ENCODE measurements at places on chromosomes 4 and X.

GRCh38 chrX:16114611-16115010, 8.8 kb upstream of the GRPR start:
- no peak for DNase-seq

- no peak for DNase-seq
Measured at GRCh38 chrX:106619797-106620196, 8.0 kb downstream of the RADX start.

- no peak for DNase-seq
Measured at GRCh38 chr4:109434007-109434971, 674 bp downstream of the SEC24B start.

- DNase-seq: no peak
Measured at GRCh38 chrX:26442340-26442739, 226.4 kb downstream of the MAGEB5 start.

GRCh38 chr4:186845137-186845842, 121.6 kb upstream of the FAT1 start:
- no peak for DNase-seq

DNA sequence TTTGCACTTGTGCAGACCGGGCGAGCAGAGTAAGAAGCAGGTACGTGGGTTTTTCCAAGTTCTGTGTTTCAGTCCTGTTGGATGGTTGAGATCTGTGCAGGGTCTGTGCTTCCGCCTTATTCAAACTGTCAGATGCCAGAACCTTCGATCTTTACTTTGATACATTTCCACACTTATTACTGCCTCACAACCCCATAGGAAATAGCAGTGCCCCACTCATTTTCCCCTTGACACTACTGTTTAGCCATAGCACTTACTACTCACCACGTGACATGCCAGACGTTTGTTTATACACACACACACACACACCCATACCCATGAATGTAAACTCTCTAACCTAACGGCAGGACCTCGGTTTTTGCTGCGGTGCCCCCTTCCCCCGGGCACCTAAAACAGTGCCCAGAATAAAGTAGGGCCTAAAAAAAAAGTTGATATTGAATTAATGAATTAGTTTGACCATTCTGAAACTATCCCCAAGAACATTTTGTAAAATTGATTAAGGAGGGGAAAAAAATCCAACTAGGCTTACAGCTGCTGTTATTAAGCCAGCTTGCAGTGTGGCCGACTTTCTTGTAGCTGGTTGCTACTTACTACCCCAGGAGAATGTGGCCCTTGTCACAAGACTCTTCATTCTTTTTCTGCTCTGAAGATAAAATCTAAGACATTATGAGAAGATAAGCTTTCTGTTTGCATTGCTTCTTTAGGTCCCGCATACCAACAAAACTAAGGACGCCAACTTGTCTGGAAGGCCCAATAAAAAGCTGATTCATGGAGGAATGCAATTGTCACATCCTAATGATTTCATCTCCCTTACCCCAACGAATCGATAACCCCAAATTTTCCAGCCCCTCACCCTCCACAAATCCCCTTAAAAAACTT, 704 bp upstream of the SEPSECS start:
- no peak for DNase-seq

DNA sequence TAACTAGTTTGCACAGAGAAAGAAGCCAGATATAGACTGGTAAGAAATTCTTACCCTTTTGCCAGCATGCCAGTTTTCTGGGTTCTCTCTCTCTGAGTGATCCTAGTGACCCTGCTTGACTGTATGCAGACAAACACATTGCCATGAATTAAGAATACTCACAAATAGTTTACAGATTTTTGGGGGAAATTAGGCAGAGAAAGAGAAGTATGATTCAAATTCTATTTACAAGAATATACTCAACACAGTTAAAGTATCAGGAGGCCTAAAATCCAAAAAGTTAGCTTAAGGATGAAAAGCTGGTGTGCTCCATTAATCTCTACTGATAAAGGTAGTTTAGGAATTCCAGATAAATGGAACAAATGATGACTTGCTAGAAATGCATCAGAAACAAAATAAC, 18.4 kb downstream of the MOB1B start:
- DNase-seq: no peak

DNA sequence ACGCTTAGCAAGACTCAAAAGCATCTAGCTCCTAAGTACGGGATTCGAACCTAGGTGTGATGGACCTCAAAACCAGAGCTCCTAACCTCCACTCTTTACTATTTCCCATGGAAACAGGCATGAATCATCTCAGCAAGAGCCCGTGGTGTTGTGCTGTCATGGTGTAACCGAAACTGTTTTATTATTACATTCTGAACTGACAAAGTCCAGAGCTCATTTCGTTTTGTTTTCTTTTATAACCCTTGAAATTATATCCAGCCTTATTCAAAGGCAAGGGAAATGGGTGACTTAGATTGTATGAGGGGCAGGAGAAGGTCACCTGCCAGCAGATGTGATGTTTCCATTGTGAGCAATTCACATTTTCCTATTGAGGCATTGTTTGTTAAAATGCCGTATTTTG, 301.1 kb downstream of the FRMPD4 start:
- no peak for DNase-seq

GRCh38 chrX:129785160-129785947, 5.6 kb downstream of the SASH3 start:
- no peak for DNase-seq

DNA sequence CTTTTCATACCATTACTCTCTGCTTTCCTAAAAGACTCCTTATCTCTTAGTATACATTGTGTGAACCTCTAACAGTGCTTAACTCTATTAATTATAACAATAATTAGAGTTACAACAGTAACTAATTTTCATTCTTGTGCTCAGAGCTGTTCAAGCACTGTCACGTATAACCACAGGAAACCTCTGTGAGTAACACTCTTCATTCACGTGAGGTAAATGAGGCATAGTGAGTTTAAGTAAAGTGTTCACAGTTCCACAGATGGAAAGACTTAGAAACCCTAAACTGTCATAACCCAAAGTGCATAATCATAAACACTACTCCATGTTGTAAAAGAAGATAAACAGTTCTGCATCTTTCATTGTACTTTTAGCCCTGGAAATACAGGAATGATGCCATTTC, 222.4 kb downstream of the CCSER1 start:
- no peak for DNase-seq

DNA sequence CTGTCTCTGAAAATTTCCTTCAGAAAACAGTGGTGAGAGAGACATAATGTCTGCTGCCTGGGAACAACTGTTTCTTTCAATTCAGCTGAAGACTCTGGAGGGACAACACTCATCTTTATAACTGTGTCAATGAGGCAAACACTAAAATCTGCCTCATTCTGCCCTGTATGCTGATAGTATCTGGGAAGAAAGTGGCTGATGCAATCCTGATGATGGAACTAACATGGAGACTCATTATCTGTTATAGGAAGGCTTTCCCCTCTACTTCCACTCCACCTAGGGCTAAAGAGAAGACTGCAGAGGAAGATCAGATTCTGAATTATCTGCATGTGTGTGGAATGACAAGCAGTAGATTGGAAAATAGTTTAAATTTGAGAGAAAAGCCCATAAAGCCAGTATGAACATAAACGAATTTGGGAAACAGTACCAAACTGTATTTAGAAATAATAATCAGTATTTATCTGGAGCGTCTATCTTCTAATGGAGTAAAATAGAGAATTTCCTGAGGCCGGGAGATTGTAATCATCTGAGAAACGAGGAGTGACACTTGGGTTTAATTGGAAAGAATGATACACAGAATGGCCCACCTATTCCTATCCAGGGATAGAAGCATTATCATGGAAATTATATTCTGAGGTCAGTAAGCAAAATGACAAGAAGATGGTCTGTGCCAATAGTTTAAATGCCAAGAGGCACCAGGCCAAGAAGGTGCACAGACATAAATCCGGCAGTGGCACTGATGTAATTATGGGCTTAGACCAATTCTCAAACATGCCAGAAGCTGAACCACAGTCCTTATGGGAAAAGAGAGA, 85.4 kb downstream of the SHISA3 start:
- no peak for DNase-seq

DNA sequence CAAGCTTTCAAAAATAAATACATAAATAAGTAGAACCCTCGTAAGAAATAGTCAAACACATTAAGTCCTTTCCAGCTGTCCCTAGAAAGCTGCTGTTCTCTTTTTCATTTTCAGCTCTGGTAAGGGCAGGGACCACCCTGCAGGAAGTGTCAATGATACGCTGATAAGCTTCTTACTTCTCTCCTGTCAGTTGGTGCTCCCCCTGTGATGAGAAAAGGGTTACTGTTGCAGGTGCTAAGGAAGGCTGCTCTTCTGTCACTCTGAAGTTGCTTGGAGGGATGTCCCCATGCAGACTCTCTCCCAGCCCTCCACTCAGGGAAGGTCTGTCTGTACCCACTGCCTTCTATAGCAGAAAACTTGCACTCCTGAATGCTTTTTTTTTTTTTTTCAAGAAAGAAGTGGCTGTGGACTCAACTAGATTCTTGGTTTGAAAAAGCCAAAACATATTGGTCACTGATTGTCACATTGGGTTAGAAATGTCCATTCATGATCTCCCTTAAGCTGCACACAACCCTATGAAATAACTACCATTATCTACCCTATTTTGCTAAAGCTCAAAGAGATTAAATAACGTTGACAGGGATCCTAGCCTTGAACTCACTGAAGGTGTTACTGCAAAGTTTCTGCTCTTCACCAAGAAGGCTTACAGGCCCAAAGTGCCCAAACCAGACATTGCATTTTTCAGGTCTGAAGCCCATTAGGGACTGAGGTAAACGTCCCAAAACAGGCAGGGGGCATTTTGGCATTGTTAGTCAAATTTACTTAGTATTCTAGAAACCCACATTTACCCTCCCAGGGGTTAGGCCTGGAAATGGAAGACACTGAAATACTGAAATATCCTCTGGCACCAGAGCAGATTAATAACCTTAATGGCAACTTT, 1.2 kb downstream of the CXCL3 start:
- DNase-seq: no peak

- no peak for DNase-seq
Measured at GRCh38 chrX:5646818-5647217, 581.8 kb downstream of the NLGN4X start.

Measured in chondrocyte (in vitro differentiated cells).